ENCODE measurements at places on chromosomes 7 and 10. TPM values are rescaled to one million over a fixed set of nuclear protein-coding genes. Genes with fewer than 3 reads are reported as not detected.

- no peak for DNase-seq
- H3K36me3 ChIP-seq: no peaks in the 10 kb centered on the region
- H3K4me1 ChIP-seq: no peaks in the 10 kb centered on the region
- no peaks in the 10 kb centered on the region for H3K27me3 ChIP-seq
- no peak overlapping the region for H3K4me3 ChIP-seq
Measured at GRCh38 chr7:108413782-108414492, 42.3 kb downstream of the NRCAM start.

- no peak for DNase-seq
- no peaks in the 10 kb centered on the region for H3K36me3 ChIP-seq
- no peaks in the 10 kb centered on the region for H3K4me1 ChIP-seq
Measured at GRCh38 chr7:42494199-42494710, 257.2 kb upstream of the GLI3 start.

DNA sequence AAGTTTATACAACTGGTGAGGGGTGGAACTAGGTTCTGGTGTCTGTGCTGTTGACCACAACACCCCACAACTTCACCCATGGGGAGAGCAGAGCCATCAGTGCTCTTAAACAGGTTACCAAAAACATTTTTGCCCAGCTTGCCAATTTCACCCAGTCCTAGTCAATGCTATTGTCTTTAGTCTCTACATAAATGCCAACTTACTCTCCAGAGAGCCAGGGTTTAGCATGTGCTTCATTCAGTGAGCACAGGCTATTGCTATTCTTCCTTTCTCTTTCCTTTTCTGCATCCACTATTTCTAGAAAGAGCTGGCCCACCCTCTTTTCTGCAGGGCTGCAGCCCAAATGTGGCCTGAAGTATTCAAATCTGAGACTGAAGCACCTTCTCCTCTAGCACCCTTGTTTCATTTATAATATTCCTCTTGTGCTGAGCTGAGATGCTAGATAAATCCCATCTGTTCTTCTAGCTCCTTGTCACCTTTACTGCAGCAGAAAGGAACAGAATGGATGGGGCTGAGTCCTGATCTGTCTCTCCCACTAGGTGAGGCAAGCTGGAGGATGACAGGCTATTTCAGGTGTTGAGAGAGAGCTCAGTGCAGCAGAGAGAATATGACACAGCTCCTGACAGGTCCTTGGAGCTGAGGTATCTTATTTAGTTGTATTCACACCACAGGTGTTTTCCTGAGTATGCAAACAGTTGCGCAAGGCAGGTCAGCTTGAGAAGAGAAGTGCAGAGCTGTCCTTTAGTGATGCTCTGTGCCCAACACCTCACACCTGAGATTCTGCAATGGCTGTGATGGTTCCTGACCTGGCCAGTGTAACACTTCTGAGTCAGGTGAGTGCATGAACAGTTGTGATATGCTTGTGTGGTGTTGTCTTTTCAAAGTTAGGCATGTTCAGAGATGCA, 819.2 kb downstream of the CCSER2 start:
- H3K27me3 ChIP-seq: no peaks in the 10 kb centered on the region
- H3K4me3 ChIP-seq: no peak overlapping the region
- H3K36me3 ChIP-seq: no peaks in the 10 kb centered on the region
- no peak for DNase-seq
- H3K27ac ChIP-seq: no peak overlapping the region
- no peaks in the 10 kb centered on the region for H3K4me1 ChIP-seq

The CYP2W1 gene
- 0.12 TPM for total RNA-seq

GRCh38 chr10:127600479-127600878, 51.4 kb downstream of the NPS start:
- H3K27ac ChIP-seq: no peak overlapping the region
- no peak overlapping the region for H3K4me3 ChIP-seq
- H3K36me3 ChIP-seq: no peaks in the 10 kb centered on the region
- no peaks in the 10 kb centered on the region for H3K27me3 ChIP-seq
- no peak for DNase-seq
- no peaks in the 10 kb centered on the region for H3K4me1 ChIP-seq

GRCh38 chr7:57404967-57405421, 45.0 kb upstream of the ZNF716 start:
- no peaks in the 10 kb centered on the region for H3K4me1 ChIP-seq
- H3K27me3 ChIP-seq: no peaks in the 10 kb centered on the region
- H3K36me3 ChIP-seq: no peaks in the 10 kb centered on the region
- DNase-seq: no peak
- no peak overlapping the region for H3K4me3 ChIP-seq

- no peaks in the 10 kb centered on the region for H3K27me3 ChIP-seq
- DNase-seq: no peak
- H3K4me1 ChIP-seq: no peaks in the 10 kb centered on the region
Measured at GRCh38 chr7:17991866-17992648, 35.6 kb downstream of the PRPS1L1 start.

The GRM3 gene
- total RNA-seq: not detected

The UBTD1 gene
- total RNA-seq: 4.8 TPM

The GJD4 gene
- total RNA-seq: not detected

The SCIN gene
- total RNA-seq: 1.3 TPM

All from pancreas (tissue), 10 donors.